Cardiac fibroblast (primary cell): ENCODE measurements at places on chromosomes 7 and 10.

- DNase-seq = no peak
Measured at GRCh38 chr7:22576612-22577469, 76.9 kb upstream of the STEAP1B start.

GRCh38 chr7:7178906-7179305, 3.4 kb upstream of the C1GALT1 start:
- no peak for DNase-seq

GRCh38 chr10:97656777-97657176, 16.3 kb downstream of the PI4K2A start:
- DNase-seq = no peak

DNA sequence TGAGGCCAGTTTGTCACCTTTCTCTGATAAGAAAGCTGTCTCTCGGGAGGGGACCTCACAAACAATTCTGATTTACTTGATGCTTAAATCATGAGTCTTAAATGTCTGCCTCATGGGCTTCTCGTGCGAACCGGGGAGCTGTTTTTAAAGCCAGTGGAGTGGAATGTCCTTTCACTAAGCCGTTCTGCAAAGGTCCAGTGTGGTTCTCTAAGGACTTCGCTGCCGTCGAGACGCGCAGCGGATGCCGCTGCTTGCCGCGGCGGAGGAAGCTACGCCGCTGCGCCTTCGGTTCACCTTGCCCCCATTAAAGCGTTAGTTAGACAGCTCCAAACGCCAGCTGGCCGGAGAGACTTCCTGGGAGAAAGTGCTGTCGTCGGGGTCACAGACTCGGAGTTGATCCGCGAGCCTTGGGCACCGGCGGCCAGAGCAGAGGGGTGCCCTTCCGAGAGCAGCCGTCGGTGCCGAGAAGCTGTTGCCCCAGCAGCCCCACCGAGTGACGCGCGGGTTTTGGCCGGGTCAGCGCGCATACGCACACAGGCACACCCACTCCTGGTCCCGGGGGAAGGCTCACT, 1.3 kb upstream of the HMX3 start:
- peak; percentile 27 for DNase-seq

DNA sequence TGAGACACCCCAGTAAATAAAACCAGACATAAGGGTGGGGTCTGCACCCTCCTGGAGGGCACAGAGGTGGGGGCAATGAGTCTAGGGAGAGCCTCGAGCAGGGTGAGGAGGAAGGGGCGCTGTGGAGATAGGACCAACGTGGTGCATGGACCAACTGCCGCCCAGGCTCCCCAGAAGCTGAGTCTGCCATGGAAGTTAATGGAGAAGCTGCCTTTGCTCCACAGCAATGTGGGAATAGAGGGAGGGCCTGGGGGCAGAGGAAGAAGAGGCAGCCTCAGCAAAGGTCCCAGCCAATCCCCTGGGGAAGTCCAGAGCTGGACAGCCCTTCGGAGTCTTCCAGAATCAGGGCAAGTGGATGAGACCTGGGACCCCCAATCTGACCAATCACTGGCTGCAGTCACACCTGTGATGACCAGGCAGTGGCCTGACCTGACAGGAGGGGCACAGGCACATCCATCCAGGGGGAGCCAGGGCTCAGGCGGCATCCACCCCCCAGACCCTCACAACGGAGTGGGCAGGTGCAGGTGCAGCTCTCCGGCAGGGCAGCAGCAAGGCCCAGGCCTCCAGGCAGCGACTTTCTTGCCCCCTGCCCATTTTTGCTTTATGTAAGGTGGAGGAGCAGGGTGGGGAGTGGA, 242.2 kb upstream of the PPP2R2D start:
- no peak for DNase-seq

DNA sequence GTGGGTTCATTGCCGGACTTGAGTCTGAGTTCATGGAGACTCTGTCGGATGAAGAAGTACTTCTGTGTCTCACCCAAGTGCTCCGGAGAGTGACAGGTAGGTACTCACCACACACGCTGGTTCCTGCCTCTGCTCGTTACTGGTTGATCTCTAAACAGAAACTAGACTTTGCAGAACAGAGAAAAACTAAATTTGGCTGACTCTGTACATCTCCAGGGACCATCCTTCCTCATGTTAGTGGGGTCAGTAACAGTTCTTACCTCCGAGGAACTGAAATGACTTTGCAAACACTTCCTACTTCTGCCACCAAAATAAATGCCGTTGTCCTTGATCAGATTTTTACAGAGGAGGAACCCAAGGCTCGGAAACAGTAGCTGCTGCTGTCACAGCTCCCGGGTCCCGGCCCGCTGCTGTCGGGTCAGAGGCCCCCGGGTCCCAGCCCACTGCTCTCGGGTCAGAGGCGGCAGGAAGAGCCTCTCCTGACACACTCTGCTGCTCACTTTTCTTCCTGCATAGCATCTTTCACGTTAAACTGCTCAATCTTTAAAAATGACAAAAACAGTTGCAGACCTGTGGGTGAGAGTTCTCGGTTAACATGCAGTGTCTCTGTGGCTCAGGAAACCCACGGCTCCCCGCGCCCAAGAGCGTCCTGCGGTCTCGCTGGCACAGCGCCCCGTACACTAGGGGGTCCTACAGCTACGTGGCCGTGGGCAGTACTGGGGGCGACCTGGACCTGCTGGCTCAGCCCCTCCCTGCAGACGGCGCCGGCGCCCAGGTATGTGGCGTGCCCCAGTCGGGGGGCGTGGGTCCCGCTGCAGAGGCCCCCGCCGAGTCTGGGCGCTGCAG, 4.8 kb upstream of the MTG1 start:
- no peak for DNase-seq

- DNase-seq = no peak
Measured at GRCh38 chr10:11183015-11183414, 165.3 kb downstream of the CELF2 start.

- DNase-seq = no peak
Measured at GRCh38 chr7:43768201-43768886, 9.9 kb downstream of the BLVRA start.

DNA sequence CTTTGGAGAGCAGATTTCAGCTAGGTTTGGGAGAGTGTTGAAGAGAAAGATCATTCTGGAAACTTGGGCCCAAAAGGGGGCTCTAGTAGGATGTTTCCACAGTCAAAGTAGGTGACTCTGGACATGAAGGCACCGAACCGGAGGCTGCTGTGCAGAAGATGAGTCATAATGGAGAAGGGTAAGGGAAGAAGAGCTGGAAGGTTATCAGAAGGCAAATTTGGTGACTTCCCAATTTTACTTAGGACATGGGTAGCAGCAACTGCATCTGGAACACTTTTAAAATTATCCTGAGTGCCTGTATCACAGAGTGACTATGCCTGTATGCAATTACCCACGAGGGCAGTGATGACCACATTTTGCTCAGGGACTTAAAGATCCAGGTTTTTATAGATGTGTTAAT, 38.8 kb downstream of the PIK3AP1 start:
- DNase-seq = no peak

DNA sequence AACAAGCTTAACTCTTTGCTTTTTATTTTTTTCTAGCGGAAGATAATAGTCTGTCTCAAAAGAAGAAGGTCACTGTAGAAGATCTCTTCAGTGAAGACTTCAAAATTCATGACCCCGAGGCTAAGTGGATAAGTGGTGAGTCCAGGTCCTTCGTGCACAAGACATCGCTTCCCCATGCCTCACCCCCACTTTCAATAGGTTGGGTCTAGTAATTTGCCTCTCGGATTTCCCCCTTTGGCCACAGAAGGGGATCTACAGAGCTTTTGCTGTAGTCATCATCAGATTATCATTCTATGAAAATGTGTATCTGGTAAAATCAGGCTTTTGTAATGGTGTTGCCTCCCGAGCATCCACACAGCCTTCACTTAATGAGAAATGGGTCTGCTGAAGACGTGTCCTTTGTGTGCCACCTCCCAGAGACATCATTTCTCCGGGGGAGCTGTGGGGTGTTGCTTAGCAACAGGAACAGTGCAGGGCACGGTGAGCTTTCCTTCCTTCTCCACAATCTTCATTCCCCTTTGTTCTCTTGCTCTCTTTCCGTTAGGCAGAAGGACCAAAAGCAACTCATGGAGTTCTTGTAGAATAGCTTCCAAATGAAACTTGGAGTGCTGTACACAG, 422.8 kb downstream of the DPP6 start:
- DNase-seq = no peak

DNA sequence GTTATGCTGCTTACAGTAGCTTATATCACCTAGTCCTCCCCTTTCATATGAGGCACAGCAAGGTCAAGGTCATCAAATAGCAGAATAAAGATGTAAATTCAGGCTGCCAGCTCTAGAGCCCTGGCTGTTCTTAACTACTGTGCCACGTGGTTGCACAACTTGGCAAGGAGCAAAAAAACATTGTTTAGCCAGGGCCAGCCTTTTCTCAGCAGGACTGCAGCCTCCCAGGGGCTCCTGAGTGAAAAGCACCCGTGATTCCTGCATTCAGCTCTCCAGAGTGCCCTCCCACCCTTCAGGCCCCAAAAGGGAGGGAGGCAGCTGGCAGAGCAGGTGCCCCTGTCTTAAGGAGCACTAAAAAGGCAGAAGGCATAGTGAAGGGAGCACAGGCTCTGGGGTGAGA, 31.8 kb upstream of the TM9SF3 start:
- peak; percentile 29 for DNase-seq

GRCh38 chr7:134071355-134072331, 55.5 kb upstream of the LRGUK start:
- no peak for DNase-seq

DNA sequence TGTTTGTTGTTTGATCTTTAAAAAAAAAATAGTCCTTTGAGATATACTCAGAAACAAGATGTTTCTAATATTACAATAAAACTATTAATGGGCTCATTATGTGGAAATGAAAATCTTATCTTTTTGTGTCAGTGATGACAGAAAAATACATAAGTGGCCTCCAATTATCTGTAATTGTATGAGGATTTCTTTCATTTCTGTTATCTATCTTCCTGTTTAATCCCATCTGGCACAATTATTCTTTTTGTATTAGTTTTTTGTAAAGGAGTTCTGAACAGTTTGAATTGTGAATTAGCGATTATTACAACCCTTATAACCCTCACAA, 270.8 kb downstream of the BBS9 start:
- no peak for DNase-seq

DNA sequence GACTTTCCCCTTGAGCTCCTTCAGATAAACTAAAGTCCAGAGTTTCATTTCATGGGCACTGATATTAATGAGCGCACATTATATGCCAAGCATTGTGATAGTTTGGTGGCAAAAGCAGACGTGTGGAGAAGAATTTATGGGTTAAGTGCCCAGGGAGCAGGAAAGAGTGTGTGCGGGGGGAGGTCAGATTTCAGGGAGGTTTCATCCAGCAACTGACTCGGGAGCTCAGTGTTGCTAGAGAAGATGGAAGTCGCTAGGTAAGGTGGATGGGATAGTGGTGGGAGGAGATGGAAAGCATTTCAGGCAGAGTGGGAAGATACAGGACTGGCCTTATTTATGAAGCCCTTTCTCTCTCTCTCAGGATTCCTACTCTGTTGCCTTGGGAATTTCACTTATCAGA, 223.0 kb downstream of the SNX10 start:
- no peak for DNase-seq

DNA sequence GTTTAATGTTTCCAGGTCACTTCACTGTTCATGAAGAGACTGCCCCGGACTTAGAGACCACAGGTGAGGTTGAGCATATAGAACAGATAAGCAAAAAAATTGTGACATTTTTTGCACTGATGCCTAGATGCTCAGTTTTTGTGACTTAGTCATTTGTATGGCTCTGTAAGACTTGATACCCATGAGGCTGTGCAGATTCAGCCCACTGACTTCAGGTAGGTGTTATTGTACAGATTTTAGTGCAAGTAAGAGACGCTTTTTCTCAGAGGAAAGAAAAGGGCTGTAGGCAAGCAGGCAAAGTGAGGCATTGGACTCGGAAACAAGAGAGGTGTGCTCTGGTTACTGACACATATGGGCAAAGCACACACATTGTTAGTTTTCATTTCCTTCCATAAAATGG, 820.1 kb upstream of the SORCS1 start:
- no peak for DNase-seq

GRCh38 chr7:98753989-98754479, 115.8 kb downstream of the TMEM130 start:
- peak; percentile 4 for DNase-seq

DNA sequence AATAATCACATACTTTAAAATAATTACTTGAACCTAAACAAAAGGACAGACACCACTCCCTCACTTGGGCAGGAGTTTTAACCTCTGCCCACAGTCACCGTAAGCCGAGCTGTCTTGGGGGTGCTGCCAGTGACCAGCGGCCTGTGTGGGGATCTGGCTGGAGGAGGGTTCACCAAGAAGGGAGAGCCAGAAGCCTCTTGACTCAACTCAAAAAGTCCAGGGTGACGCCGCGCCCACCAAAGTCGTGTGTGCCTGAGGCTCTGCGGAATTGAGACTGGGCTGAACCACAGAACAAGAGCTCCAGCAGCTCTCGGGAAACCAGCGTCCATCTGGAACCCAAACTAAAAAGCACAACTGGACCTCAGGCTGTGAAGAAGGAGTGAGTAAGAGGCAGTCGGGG, 35.8 kb downstream of the ZFAND2A start:
- DNase-seq = no peak
